Osteoblast (primary cell): ENCODE measurements at places on chromosomes 4 and X. TPM values are rescaled to one million over a fixed set of nuclear protein-coding genes. Genes with fewer than 3 reads are reported as not detected.

Gene TCEAL6
- not detected in 2 replicates for total RNA-seq

Gene FGA
- not detected in 2 replicates for total RNA-seq

Gene ADH1B
- total RNA-seq: 0.59 and 0.72 TPM in 2 replicates

GRCh38 chr4:4995103-4995907, 24.0 kb downstream of the CYTL1 start:
- DNase-seq: peak; percentile 92
- no peaks in the 10 kb centered on the region for H3K36me3 ChIP-seq
- peaks cover 4% of the 10 kb centered on the region for H3K27me3 ChIP-seq
- no peak overlapping the region for H3K27ac ChIP-seq
- H3K4me1 ChIP-seq: peaks cover 18% of the 10 kb centered on the region
- H3K4me3 ChIP-seq: no peak overlapping the region

- no peak overlapping the region for H3K4me3 ChIP-seq
- H3K4me1 ChIP-seq: no peaks in the 10 kb centered on the region
- DNase-seq: no peak
- H3K27ac ChIP-seq: no peak overlapping the region
- H3K36me3 ChIP-seq: no peaks in the 10 kb centered on the region
These were observed 166.4 kb upstream of the AFF2 start for GRCh38 chrX:148333989-148334388.

DNA sequence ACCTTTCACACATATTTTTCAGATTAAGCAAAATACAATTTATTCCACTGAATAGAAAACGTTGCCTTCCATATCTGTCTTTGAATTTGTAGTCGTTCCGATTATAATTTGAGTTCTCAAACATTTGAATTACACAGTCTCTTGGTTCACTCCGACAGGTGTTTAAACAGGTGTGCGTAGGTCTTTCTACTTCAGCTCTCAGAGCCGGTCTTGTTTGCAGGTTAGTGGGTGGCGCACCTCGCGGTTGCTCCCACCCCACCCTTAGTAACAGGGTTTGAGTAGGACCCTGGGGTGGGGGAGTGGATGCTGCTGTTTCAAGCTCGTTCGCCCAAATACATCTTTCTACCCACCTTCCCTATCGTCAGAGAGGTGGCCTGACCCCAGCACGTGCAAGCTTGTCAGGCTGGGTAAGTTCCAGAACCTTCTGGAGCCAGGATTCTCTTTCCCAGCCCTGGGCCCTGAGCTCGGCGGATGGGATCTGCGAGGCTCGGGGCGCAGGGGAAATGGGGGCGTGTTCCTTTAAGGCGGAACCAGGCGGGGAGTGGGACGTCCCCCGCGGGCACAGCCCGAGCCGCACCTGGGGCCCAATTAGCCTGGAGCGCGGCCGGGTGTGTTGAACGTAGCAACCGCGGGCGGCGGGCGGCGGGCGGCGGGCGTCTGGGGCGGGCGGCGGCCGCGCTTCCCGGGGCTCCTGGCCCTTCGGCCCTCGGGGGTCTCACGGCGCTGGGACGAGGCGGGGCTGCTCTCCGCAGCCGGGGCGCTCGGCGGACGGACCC, at the start of gene FAM149A:
Gene FAM149A, plus strand, starts transcription at position 591 of the 776 bp plus-strand sequence.
- peak; percentile 84 for DNase-seq
- H3K36me3 ChIP-seq: no peaks in the 10 kb centered on the region
- H3K4me3 ChIP-seq: peak within 1 kb of the TSS; percentile 56
- peaks cover 35% of the 10 kb centered on the region for H3K27me3 ChIP-seq
- H3K27ac ChIP-seq: no peak within 1 kb of the TSS

- no peak overlapping the region for H3K4me3 ChIP-seq
- H3K36me3 ChIP-seq: no peaks in the 10 kb centered on the region
- no peaks in the 10 kb centered on the region for H3K4me1 ChIP-seq
These were observed 67.6 kb upstream of the GYPA start for GRCh38 chr4:144208074-144208473.

- peak within 1 kb of the TSS; percentile 22 for H3K27ac ChIP-seq
- no peaks in the 10 kb centered on the region for H3K36me3 ChIP-seq
- peaks cover 12% of the 10 kb centered on the region for H3K4me1 ChIP-seq
- no peaks in the 10 kb centered on the region for H3K27me3 ChIP-seq
These were observed at the start of gene SRPX for GRCh38 chrX:38220415-38221390. TSS of gene SRPX (minus strand) at chrX:38220871. CDS start at chrX:38220792, 79 bp downstream.
